GM06990 (cell line): ENCODE measurements at places on chromosomes 2 and 18.

GRCh38 chr2:104848526-104848925 is 5.4 kb upstream of the POU3F3 start:
- no peak for DNase-seq

- DNase-seq, result no peak
Measured at GRCh38 chr18:8052237-8052701, 485.2 kb downstream of the PTPRM start.

DNA sequence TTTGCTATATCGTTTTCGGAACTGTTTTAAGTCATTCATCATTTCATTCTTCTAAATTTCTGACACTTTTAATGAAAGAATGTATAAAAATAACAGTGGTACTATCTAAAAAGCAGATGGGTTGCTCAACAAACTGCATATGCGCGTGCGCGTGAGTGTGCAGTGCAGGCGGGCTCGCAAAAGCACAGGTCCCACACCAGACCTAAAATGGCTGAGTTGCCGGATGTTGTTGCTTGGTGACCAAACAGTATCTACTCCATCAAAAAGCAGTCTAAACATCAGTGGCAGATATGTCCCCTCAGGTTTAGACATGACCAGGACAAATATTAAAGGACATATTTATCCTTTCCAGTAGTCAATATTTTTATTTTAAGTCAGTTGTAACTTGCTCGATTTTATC is 5.1 kb downstream of the NOL4 start:
- DNase-seq, result no peak

DNA sequence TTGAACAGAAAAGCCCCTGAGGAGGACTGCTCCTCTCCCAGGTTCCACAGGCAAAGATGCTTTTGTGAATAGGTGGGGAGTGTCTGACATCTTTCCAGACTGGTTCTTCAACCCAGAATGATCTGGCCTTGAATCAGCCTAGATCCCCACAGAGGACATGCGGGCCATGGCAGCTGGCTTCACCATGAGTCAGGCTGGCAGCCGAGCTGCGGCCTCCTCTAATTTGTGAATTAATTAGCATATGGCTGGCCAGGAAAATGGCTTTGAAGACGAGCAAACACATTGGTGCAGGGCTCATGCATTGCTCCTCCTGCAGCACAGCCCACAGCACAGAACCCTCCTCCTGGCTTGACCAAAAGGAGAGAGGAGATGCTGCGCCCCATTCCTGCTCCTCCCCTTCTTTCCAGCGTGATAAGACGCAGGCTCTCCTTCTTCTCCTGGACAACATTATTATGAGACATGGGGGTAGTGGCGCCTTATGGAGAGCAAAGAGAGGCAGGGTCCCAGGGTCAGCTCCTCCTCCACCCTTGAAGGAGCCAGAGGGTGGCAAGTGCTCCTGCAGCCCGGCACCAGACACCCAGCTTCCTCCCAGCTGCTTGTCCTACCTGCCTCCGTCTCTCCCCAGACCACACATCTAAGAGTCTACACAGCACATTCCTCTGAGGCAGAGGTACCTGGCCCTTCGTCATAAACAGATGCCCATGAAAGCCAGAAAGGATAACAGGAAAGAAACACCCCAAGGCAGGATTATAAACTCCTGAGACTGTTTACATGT is 66.7 kb downstream of the EDAR start:
- DNase-seq, result no peak

- DNase-seq, result no peak
Measured at GRCh38 chr2:204051476-204051875, 114.9 kb downstream of the ICOS start.

GRCh38 chr2:74739733-74740241 is 85.7 kb downstream of the SEMA4F start:
- no peak for DNase-seq

- peak; percentile 77 for DNase-seq
Measured at GRCh38 chr18:45106331-45106774, 425.7 kb downstream of the SETBP1 start.

- DNase-seq, result no peak
Measured at GRCh38 chr2:212960336-212960735, 191.1 kb downstream of the IKZF2 start.

DNA sequence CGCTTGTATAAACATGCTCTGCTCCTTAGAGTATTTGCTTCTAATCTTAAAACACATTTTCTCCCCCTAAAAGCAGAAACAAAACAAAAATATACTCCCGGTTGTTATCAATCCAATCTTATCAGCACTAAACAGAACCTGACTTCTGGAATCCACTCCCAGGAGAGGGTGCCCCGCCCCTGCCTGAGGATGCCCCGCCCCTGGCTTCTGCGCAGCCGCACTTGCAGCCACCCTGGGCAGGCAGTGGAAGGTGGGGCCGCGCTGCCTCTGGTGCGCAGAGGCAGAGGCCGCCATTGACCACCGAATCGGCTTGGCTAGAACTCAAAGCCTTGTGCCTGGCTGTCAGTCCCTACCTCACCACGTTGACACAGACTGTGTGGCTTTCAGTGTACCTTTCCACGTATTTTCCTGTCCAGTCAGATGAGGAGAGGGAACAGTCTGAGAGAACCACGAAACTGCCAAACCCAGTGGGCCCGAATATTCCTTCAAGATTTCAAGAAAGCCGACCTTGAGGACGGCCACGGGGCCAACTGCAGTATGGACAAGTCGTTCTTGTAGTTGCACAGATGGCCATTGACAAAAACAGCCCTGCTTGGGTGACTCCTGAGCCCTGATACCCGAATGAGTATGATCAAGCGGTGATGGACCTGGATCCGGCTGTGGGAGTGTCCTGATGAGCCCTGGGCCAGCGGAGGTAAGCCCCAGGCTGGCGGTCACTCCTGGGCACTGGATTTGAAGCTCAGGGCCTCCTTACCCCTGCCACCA is 46.2 kb upstream of the ARHGAP28 start:
- DNase-seq, result no peak

GRCh38 chr18:79378536-79379250 is 17.0 kb upstream of the NFATC1 start:
- DNase-seq, result peak; percentile 74

DNA sequence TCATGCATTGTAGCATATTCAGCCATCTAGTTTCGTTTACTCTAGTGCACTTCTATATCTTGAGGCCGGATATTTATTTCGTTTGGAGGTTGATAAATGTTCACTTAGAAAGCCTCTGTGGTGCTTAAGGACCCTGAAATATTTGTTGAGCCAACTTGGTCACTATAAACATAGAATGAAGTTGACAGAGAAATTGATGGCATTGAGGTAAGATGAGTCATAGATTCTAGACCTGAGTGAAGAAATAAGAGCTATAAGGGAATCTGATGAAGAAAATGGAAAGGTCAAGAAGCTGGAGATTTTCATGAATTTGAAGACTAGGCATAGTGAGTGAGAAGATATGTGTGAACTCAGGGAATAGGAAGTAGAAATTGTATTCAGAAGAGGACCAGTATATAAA is 35.9 kb downstream of the EPC2 start:
- no peak for DNase-seq

DNA sequence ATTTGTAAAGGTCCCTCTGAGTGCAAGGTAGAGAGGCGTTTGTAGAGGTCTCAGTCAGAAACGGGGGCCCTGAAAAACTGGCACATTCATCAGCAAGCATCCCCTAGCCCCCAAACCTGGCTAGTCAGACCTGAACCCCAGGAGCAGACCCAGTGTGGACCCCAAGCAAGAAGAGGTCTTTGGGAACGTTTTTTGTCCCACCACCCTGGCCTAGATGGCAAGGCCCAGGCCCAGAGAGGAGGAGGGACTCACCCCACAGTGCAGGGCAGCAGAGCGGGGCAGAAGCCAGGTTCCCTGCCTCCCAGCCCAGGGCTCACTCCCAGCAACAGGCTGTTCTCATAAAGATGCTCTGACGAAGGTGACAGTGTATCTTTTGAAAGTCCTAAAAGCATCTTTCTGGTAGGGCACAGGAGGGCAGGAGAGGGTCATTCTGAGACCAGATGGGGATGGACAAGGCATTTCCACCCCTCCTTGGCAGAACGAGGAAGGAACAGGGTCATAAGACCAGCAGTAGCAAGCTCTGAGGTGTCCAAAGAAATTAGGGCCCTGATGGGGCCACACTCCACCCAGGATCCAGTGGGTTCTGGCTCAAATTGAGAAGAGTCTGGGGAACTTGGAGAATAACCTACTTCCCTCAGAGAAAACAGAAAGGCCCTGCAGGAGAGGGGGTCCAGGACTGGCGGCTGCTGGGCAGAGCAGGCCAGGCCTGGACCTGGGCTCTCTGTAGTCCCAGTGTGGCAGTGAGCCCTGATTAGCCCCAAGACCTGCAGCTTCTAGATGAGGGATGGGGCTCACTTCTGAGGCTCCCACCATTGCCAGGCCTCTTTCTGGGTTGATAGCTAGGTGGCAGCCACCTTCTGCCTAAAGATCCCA is 18.2 kb downstream of the ADRA2B start:
- no peak for DNase-seq

GRCh38 chr2:137117385-137117784 is 352.0 kb downstream of the THSD7B start:
- no peak for DNase-seq

GRCh38 chr2:234292205-234292961 is 204.5 kb downstream of the ARL4C start:
- DNase-seq, result peak; percentile 59

DNA sequence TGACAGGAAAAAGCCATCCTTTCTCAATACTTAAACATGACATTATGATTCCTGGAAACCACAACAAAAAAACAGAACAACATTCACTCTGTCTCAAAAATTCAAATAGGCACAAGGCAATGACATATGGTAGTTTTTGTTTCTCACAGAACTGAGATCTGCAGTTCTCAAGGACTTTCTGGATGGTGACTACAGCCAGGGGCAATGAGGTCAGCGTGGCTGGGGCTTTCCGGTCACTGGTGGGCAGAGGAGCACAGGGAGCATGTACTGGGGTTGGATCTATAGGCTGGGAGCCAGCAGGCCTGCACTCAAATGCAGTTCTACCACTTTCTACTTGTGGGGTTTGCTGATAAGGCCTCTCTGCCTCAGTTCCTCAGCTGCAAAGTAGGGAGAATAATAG is 72.0 kb downstream of the CTAGE1 start:
- no peak for DNase-seq

DNA sequence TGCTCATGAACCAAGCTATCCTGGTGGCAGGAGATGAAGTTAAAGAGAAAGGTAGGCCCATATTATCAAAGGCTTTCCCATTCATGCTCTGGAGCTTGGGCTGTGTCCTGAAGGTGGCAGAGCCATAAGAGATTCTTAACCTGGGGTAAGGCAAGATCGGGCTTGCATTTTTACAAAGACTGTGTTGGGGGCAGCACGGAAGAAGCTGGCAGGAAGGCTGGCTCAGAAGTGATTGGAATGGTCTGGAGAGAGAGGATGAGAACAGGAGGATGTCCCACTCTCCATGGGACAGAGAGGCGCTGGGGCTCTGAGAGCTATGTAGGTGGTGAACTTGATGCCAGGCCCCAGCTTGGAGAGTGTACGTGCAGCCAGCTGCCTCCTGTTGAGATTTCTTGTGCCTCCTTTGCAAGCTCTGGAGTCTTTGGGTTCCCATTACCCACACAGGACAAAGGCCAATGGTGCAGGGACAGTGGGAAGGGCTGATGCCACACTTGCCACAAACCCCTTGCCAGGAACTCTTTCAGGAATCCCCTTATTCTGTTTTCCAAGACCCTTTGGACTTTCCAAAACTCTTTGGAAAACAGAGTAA is 40.6 kb upstream of the FZD5 start:
- no peak for DNase-seq

DNA sequence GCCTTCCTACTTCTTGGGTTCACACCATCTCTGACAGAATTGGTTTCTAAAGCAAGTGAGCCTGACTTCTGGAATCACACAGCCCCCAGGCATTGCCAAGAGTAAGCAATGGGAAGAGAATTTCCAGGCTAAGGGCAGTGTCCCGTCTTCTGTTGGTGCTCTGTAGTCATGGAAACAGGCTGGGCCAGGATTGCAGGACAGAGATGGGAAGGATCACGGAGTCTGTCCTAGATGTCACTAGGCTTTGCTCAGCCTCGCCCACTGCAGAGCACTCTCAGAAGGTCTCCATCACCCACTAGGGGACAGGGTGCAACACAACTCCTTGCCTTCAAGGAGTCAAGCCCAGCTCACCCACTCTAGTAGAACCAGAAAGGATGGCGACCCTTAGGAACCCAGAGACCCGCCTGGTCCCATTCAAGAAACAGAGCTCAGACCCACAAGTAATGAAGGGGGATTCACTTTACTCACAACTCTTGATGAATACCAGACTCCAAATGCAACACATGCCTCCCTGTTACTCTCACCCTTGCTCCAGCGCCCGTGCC is 48.6 kb upstream of the TEX51 start:
- no peak for DNase-seq

DNA sequence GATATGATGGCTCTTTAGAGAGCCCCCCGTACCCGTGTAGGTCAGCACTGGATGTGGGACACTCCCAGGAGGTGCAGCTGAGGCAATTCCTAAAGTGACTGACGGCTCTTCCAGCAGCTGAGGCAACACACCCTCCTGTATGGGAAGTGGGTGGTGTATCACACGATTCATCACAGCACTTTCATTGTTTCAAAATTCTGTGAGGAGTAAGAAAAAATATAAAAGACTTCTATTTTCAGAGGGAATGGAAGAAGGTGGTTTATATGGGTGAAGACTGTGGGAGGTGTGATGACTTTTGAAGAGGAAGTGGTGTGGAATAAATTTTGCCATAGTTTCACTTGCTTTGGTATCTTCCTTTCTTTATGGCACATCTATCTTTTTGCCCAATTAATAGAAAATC is 22.3 kb downstream of the QPCT start:
- no peak for DNase-seq

GRCh38 chr2:240956935-240957655 is 41.3 kb upstream of the SNED1 start:
- DNase-seq, result no peak

DNA sequence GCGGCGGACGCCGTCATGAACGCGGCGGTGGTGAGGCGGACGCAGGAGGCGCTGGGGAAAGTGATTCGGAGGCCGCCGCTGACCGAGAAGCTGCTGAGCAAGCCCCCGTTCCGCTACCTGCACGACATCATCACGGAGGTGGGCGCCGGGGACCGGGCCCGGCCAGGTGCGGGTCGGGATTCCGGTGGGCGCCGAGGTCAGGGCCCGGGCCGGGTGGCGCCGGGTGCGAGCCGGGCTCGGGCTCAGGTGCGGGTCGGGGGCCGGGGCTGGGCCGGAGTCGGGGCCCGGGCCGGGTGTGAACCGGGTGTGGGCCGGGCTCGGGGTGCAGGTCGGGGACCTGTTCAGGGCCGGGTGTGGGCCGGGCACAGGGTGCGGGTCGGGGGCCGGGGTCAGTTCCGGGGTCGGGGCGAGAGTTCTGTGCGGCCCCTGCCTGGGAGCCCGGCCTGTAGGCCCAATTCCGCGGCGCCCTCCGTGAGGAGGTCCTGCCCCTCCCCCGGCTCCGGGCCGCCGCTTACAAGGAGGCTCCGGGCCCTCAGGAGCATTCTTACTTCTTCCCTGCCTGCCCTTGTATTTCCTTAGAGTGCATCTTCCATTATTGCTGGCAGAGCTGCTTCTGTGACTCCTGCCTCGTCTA is 447 bp downstream of the TRAF3IP1 start:
- no peak for DNase-seq

DNA sequence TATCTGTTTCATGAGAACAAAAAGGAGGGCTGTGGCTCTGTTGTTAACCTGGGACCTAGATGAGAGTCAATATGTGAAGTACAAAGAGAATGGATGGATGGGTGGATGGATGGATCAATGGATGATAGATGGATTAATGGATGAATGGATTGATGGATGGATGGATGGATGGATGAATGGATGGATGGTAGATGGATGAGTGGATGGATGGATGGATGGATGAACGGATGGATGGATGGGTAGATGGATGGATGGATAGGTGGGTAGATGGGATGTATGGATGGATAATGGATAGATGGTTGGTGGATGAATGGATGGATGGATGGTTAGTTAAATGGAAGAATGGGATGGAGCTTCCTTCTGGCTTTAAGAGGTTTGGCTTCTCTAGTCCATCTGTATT is 396.7 kb downstream of the ALK start:
- DNase-seq, result no peak
